ENCODE measurements at places on chromosomes 6 and 20.

- DNase-seq, result no peak
Observed at GRCh38 chr6:154341336-154341735, 15.3 kb downstream of the IPCEF1 start.

DNA sequence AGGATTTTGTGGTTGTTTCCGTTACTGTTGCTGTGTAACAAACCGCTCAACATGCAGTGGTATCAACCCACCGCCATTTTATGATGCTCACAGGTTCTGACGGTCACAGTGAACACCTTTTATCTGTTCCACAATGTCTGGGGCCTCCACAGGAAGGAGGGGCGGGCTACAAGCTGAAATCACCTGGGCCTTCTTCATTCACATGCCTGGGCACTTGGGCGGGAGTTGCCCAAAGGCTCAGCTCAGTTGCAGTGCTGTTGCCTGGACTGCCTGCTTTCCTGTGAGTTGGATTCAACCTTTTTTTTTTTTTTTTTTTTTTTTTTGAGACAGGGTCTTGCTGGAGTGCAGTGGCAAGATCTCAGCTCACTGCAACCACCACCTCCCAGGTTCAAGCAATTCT is 16.7 kb upstream of the AVP start:
- no peak for DNase-seq

DNA sequence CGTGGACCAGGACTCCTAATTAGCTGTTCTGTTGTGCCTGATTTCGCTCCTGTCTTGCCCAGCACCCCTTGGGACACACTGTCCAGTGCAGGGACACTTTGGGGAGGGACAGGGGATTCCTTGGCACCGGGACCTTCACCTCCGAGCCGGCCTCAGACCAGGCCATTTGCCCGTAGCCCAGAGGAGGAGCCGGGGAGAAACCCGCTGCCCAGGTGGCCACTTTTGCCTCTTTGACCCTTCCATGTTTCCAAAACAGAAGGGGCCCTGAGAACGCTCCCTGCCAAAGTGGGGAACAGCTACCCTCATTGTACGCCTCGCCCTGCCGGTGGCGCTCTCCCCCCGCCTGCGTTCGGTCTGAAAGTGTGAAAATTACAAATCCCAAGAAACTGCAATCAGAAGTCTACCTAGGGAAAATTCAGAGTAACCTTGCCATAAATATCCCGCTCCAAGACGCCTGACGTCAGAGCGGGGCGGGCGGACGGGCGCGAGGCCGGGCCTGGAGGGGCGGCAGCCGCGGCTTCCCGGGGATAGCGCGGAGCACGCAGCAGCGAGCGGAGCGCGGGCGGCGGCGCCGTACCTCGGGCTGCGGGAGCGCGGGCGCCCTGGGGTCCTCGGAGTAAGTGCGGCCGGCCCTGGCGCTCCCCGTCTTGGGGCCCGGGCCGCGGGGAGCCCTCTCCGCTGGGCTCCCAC is at the start of gene DAAM2:
Gene DAAM2 (plus strand): TSS at position 527 of the 690 bp plus-strand sequence. CDS start 63,927 bp downstream, outside the sequence.
- DNase-seq, result no peak

GRCh38 chr6:35736253-35736894 is 458 bp upstream of the ARMC12 start:
- DNase-seq, result peak; percentile 90

DNA sequence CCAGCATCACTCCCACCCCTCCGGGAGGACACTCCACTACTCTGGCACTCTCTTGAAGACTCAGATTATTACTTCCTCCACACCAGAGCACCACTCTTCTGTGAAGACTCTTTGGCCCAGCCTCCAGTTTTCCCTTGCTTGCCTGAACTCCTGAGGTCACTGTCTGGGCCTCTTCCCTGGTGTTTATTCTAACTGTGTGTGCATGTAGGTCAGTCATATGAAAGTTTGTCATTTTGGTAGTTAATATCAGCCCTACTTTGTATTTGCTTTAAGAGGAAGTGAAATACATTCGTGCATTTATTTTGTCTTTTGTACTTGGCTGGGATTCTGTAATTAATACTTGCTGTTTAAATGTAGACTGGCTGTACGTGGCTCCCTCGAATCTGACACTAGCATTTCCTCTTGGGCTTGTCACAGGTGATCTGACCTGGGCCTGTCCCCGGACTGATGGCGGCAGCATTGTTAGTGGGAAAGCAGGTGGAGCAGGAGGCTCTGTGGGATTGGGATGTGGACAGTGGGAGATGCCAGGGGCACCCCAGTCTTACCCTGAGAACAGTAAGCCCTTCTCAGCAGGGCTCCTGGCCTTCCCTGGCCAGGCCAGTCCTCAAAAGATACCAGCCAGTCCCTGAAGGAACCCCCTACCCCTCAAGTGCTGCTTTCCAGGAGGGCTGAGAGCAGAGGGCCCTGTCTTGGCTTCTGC is 350.5 kb downstream of the CDC5L start:
- DNase-seq, result no peak

DNA sequence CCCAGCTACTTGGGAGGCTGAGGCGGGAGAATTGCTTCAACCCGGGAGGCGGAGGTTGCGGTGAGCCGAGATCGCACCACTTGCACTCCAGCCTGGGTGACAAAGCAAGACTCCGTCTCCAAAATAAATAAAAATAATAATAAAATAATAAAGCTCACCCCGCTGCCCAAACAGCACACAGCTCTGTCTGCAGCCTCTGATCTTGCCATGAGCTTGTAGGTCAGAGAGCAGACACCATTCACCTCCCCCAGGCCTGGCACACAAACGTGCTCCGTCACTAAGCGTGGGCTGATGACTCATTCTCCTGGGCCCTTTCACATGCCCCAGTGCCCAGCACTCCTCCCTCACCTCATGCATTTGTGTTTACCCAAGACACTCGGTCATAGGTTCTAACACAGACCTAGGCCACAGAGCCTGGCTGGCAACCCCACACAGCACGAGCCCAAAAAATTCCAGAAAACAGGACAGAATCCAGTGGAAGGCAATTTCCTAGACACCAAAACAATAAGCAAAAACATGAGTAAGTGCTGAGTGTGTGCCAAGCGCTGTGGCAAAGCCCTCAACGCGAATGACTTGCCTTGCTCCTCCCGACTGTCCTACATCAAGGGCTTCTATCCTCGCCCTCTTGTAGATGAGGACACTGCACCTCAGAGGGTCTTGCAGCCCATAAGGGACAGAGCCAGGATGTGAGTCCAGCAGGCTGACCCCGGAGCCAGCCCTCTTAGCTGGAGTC is 18.0 kb downstream of the ATP9A start:
- DNase-seq, result no peak

- no peak for DNase-seq
Observed at GRCh38 chr20:19375801-19376200, 163.4 kb downstream of the SLC24A3 start.

DNA sequence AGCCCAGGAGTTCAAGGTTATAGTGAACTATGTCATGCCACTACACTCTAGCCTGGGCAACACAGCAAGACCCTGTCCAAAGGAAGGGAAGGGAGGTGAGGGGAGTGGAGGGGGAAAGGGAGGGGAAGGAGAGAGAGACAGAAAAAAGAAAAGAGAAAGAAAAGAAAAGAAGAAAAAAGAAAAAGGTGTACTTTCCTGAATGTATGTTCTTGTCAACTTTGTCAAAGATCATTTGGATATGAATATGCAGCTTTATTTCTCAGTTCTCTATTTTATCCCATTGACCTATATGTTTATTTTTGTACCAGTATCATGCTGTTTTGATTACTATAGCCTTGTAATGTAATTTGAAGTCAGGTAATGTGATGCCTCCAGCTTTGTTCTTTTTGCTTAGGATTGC is 30.9 kb upstream of the FKBP1C start:
- no peak for DNase-seq

DNA sequence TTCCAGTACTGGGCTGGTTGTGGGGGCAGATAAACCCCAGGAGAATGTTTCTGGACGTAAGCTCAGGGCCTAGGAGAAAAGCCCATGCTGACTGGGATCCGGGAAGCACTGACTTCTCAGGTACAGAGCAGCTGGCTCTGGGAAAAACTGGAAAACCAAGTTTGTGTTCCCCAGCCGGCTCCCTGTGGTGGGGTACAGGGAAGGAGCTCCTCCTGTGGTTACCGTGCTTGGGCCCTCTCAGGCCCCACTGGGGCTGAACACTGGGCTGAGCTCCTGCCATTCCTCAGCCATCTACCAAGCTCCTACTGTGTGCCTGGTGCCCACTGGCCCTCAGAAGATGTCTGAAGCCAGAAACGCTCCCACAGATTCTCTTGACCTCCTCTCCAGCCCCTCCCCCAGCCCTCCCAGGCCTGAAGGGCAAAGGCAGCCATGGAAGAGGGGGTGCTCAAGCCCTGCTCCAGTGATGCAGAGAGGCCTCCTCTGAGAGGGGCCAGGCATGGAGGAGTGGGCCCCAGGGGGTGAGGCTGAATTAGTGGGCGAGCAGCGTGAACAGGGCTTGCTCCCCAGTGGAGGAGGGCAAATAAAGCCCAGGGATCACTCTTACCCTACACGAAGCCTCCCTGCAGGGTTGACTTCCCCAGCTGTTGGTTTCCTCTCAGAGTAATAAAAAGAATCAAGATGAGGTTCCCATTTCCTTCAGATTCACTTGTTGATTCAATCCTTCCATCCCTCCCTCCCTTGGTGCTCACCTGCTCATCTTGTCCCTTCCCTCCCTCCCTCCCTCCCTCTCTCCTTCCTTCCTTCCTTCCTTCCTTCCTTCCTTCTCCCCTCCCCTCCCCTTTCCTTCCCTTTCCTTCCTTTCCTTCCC is 100.0 kb downstream of the VEGFA start:
- no peak for DNase-seq

GRCh38 chr6:56760842-56761241 is 118.2 kb upstream of the DST start:
- no peak for DNase-seq

- no peak for DNase-seq
Observed at GRCh38 chr6:21868226-21868625, 274.7 kb downstream of the SOX4 start.

DNA sequence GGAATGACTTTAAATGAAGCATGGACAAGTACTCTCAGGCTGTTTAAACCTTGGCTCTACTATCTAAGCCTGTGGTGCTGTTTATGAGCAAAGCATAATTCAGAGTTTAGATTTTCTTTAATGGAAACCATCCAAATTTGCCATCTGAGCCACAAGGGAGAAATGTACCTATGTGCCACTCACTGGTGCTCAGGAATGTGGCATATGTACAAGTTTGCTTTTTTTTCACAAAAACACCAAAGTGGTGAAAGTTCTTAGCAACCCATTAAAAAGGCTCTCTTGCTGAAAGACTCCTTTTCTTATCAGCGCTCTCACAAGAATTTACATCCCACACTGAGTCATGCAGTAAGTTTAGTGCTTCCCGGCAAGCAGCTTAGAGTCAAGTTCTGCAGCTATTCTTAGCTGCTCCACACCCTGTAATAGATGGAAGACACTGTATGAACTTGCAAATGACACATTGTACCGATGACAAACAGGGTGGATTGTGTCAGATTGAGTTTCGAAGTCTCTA is 57.3 kb upstream of the MLIP start:
- no peak for DNase-seq

DNA sequence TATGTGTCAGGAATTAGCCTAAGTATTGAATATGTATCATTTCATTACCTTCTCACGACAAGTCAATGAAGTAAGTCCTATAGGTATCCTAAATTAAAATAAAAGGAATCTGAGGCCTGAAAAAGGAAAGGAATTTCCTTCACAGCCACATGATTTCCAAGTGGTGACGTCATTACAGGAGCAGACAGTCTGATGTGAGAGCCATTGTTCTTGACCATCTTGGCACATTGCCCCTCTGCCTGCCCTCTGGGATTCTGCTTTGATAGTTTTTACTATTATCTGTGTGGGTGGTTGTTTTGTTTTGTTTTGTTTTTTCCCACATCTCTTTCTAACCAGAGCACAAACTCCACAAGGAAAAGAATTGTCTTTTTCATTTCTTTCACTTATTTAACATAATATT is 219.8 kb upstream of the UFL1 start:
- DNase-seq, result no peak

DNA sequence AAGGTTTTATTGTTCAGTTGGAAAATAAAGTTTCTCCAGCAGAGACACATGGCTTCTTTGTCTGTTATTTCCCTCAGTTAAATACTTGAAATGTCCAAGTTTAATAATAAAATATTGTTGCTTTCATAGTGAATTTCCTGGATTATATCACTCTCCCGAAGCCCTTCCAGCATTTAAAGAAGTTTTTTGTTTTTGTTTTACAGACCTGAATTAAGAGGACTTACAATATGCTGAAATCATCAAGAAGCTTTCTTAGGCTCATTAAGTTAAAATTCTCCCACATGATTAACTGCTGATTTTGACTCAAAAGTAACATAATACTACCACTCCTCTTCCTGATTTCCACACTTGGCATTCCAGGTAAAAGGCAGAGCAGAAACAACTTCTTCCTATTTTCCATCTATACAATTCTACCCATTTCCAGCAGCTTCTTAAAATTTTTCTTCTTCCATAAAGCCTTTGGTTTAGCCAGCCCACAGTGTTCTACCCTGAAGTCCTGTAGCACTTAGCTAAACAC is 35.8 kb downstream of the PDSS2 start:
- DNase-seq, result no peak

GRCh38 chr20:49973981-49974380 is 8.8 kb upstream of the SNAI1 start:
- DNase-seq, result no peak

GRCh38 chr6:139109558-139109957 is 25.3 kb upstream of the HECA start:
- DNase-seq, result peak; percentile 48

DNA sequence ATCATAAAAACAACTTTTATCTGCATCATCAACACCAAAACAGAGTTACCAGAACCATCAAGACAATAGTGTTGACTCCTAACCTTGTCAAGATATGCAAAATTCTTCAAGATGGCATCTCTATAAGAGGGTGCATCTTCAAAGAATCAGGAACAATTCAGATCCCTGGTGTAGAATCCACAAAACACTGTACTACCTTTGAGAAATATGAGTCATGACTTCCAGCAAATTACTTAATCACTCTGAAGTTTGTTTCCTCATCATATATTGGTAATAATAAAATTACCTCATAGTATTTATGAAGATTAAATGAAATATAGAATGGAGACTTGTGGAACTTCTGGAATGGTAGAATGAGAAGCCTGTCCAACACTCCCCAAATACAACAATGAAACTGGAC is 221.3 kb upstream of the SUPT3H start:
- DNase-seq, result no peak

GRCh38 chr20:56657879-56658278 is 28.8 kb downstream of the TFAP2C start:
- no peak for DNase-seq

GRCh38 chr6:160085713-160086505 is 35.7 kb upstream of the SLC22A1 start:
- DNase-seq, result no peak

GRCh38 chr6:160132297-160132637 is 10.7 kb downstream of the SLC22A1 start:
- no peak for DNase-seq

DNA sequence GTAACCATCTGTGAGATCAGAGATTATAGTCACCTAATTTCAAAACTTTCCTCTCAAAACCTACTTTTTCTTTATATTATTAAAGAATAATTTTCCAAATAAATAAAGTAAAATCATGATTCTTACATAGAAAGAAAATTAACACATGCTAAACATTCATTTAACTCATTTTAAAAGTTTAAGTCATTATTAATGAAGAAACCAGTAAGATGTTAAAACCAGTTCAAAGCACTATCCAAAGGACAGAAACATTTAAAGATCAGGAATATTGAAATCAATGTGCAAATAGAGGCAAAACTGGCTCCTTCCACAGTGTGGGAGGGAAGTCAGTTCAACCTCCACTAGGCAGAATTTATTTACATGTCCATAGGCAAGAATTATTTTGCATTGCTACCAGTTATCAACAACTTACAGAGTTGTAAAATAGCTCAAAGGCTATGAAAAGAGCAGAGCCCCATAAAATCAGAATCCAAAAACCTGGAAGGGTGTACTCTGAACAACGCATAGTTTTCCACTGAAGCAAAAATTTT is 146.9 kb downstream of the KHDC1L start:
- no peak for DNase-seq

All from CD8-positive, alpha-beta memory T cell (primary cell).